ENCODE measurements at places on chromosomes 13 and 19.
A peak's percentile ranks its signal among the peaks of the same experiment; 100 is the strongest.

- no peaks in the 10 kb centered on the region for H3K4me1 ChIP-seq
- H3K4me3 ChIP-seq: no peak overlapping the region
- H3K36me3 ChIP-seq: no peaks in the 10 kb centered on the region
- no peak for DNase-seq
Measured at GRCh38 chr13:84645196-84646012, 763.1 kb upstream of the SLITRK1 start.

GRCh38 chr13:34156841-34157365 lies 339.0 kb downstream of the RFC3 start:
- H3K4me3 ChIP-seq: no peak overlapping the region
- no peaks in the 10 kb centered on the region for H3K36me3 ChIP-seq
- no peak overlapping the region for H3K27ac ChIP-seq
- no peaks in the 10 kb centered on the region for H3K4me1 ChIP-seq
- DNase-seq: no peak

- H3K4me3 ChIP-seq: no peak overlapping the region
- DNase-seq: no peak
- H3K27ac ChIP-seq: no peak overlapping the region
- no peaks in the 10 kb centered on the region for H3K27me3 ChIP-seq
- peaks cover 14% of the 10 kb centered on the region for H3K36me3 ChIP-seq
- H3K4me1 ChIP-seq: no peaks in the 10 kb centered on the region
Measured at GRCh38 chr19:56091066-56091490, 30.0 kb downstream of the ZNF787 start.

DNA sequence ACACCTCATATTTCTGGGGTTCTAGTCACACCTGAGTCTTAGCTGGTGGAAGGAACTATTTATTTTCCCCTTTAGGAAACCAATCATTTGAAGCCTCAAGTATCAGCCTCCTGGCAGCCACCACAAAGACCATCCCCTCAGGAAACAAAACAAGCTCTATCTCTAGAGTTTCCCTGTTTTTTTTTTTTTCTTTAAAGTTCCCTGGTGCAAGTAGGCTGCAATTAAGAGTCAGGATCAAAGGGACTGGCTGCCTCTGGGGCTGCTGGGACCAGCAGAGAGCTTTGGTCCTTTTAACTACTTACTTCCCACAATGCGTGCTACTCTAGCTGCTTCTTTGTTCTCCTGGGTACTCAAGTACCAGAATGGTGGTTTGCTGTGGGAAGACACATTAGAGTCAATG lies 11.4 kb downstream of the MBNL2 start:
- DNase-seq: no peak
- no peaks in the 10 kb centered on the region for H3K27me3 ChIP-seq
- no peaks in the 10 kb centered on the region for H3K36me3 ChIP-seq
- H3K4me3 ChIP-seq: no peak overlapping the region

DNA sequence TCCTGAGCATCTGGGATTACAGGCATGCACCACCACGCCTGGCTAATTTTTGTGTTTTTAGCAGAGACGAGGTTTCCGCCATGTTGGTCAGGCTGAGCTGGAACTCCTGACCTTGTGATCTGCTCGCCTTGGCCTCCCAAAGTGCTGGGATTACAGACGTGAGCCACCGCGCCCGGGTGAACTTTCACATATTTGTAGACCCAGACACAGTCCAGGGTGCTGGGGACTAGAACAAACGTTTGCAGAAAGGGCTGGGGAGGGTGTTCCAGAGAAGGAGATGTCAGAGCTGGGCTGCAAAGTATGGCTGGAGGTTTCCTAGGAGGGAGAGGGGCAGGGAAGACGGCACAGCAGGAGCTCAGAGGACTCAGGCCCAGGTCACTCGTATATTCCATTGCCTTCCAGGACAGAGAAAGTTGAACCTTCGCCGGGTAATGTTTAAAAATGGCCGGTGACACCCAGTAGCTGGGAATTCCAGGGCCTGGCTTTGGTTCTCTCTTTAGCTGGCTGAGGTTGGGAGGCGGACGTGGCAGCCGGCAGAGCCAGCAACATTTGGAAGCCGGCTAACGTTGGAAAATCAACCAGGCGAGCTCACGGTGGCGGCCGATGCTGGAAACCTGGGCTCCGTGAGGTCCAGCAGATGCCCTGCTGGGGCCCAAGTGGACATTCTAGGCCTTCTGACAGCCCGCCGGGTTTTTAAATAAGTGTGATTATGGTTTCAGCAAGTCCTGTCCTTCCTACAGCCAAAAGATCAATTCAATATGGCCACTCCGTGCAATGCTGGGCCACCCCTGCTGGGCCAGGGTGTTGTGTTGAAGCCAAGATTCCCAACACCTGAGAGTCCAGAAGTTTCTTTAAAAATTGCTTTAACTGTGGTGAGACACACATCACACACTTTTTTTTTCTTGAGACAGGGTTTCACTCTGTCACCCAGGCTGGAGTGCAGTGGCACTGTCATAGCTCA lies 41.5 kb downstream of the NFIC start:
- peak; percentile 67 for DNase-seq

DNA sequence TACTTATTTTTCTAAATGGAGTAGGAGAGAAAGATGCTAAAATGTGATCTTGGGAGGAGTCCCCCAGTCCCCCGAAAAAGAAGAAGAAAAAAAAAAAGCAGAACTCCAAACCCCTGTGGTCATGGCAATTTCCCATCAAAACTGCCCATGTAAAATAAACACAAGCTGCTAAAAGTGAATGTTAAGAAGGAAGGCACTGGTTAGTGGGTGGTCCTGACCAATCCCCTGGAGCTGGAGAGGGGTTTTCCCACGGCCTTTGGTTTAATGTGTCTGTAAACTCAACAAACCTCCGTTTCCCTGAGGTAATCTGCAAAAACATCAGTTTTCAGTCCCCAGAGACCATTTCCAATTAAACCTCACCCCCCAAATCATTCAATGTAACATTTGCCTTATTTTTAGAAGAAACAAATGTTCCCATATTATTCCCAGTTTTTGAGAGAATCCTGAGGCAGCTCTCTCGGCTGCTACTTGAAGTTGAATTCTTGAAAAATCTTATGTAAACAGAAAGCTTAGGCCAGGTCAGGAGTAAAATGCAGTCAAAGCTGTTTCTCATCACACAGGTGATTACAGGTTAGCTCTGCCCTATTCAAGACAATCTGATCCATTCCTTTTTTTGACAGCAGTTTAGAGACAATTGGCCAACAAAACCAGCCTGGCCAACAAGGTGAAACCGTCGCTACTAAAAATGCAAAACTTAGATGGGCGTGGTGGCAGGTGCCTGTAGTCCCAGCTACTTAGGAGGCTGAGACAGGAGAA lies 17.0 kb downstream of the RAB3D start:
- H3K27ac ChIP-seq: no peak overlapping the region
- H3K36me3 ChIP-seq: peaks cover 4% of the 10 kb centered on the region
- no peaks in the 10 kb centered on the region for H3K27me3 ChIP-seq
- no peak for DNase-seq
- no peaks in the 10 kb centered on the region for H3K4me1 ChIP-seq

GRCh38 chr19:7968796-7969554 lies 25.5 kb upstream of the TIMM44 start:
- H3K4me3 ChIP-seq: no peak overlapping the region
- DNase-seq: no peak
- H3K27ac ChIP-seq: no peak overlapping the region
- H3K27me3 ChIP-seq: no peaks in the 10 kb centered on the region

DNA sequence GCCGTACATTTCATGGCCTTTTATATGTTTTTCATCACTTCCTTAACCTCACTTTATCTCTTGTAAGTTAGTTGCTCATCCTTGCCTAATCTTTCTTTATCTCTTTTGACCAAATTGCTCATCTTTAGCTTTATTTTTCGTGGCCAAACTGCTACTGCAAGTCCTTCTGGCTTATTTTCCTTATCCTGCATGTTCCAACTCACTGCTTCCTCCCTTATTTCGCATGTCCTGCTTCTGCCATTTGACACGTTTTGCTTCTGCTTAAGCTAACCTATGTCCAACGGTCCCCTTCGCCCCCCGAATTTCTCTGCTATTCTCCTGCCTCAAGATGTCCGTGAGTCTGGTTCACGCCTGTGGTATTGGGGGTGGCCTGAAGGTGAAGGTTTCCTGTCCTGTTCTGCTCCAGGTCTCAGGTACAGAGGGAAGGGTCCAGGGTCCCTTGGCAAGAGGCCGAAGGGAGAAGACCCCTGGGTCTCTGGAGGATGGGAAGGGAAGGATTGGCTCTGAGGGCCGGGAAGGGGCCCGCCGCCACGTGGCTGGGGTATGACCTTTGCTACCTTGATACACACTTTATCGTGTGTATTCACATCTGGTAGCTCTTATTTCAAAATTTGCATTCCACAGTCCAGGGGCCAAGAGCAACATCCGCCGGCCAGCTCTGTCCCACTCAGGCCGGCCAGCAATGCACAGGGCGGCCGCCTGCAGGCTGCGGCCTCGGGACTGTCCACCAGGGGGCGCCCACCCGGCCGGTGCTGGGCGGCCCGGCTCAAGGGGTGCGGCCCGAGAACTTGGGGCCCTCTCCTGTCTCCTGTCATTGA lies 2.9 kb upstream of the C19orf85 start:
- no peaks in the 10 kb centered on the region for H3K4me1 ChIP-seq
- no peaks in the 10 kb centered on the region for H3K36me3 ChIP-seq
- H3K4me3 ChIP-seq: no peak overlapping the region

DNA sequence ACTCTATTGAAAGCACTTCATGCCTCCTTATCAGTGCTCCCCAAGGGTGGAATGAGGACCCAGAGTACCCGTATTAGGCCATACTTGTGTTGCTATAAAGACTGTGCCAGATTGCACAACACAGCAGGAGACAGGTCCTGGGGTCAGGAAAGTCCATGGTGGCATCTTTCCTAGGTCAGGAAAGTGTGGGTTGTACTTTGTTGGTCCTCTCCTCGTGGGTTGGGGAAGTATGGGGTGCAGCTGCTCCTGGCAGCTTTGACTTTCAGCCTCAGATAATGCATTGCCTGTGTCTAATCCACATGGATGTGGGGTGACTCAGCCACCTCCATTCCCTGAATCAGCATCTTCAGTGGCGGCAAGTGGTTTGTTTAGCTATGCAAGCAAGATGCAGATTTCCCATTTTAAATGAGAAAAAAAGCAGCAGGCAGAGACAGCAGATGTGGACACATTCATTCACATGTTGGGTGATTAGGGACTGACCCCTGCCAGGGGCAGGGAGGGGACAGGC lies 8.4 kb upstream of the CYP2B6 start:
- H3K36me3 ChIP-seq: no peaks in the 10 kb centered on the region
- peaks cover 39% of the 10 kb centered on the region for H3K4me1 ChIP-seq
- peak overlapping the region; percentile 85 for H3K27ac ChIP-seq
- DNase-seq: no peak

DNA sequence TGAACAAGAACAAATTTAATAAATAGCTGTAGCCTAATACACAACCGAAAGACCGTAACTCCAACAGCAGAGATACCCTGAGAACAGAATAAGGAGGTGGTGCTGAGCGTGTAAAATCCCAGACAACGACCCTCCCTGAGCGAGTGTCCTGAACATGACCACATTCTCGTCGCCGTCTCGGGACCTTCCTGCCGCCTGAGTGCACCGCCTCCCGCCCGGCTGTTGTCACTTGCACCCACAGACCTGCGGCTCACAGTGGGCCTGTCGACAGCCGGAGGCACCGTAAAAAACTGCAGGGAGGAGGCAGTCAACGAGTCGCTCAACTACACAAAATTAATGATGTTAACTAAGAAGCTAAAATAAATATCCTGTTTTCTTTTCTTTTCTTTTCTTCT lies 35.8 kb upstream of the GRTP1 start:
- no peaks in the 10 kb centered on the region for H3K36me3 ChIP-seq
- H3K27me3 ChIP-seq: no peaks in the 10 kb centered on the region
- peaks cover 4% of the 10 kb centered on the region for H3K4me1 ChIP-seq

DNA sequence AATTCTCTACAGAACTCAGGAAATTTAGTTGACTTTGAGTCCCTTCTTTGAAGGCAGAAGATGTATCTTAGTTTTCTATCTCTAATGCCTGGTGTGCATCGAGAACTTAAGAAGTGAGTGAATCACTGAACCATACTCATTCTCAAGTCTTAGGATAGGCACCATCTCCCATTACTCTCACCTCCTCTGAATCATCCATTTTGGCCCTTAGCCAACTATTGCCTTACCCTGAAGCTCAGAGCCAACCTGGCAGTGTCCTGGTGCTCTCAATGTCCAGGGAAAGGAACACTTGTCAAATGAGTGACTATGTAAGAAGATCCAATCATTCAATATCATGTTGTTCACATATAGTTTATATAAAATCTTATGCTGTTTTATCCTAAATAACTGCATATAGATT lies 146.6 kb downstream of the RGCC start:
- H3K27ac ChIP-seq: no peak overlapping the region
- H3K27me3 ChIP-seq: no peaks in the 10 kb centered on the region
- no peak for DNase-seq
- no peaks in the 10 kb centered on the region for H3K4me1 ChIP-seq

DNA sequence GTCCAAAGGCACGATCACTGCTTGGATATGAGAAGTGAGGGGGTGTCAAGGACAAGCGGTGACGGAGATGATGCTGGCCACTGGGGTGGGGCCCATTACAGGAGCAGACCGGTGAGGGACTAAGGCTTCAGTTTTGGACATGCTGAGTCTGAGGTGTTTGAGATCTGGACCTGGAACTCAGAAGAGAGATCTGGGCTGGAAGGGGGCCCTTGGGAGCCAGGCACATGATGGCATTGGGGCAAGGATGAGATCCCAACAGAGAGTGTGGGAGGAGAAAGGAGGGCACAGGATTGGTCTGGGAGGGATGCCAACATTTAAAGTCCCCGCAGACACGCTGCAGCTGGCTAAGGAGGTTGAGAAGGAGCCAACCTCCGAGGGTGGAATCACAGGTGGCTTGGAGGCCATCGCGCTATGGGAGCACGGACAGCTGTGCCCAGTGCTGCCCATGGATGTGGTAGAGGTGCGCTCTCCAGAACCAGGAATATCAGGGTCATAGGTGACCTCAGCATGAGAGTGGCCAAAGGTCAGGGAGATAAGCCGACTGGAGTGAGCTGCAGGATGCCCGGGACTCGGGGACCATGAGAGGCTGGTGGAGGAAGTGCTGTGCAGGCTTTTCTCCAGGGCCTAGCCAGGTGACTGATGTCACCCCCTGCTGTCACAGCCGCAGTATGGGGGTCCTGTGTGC lies 21.8 kb downstream of the DHRS12 start:
- no peak overlapping the region for H3K4me3 ChIP-seq
- no peaks in the 10 kb centered on the region for H3K4me1 ChIP-seq
- H3K36me3 ChIP-seq: no peaks in the 10 kb centered on the region
- no peak overlapping the region for H3K27ac ChIP-seq

DNA sequence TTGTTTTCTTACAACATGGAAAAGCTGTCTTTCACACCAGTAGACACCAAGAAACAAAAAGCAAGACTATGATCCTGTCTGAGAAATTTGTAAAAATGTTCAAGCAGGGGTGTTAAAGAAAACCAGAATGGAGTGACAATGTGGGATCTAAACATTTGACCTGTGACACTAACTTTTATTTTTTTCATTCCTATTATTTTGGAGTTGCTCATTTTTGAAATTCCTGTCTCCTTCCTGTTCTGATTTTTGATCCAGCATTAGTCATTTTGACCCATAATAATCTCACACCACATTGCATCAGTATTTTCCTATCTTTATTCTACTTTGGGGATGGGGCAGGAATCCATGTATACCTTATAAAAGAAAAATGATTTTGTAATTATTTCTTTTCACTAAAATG lies 164.2 kb downstream of the DLEU7 start:
- no peaks in the 10 kb centered on the region for H3K27me3 ChIP-seq
- no peak for DNase-seq
- H3K36me3 ChIP-seq: no peaks in the 10 kb centered on the region
